ENCODE measurements at places on chromosomes 5 and 9.

DNA sequence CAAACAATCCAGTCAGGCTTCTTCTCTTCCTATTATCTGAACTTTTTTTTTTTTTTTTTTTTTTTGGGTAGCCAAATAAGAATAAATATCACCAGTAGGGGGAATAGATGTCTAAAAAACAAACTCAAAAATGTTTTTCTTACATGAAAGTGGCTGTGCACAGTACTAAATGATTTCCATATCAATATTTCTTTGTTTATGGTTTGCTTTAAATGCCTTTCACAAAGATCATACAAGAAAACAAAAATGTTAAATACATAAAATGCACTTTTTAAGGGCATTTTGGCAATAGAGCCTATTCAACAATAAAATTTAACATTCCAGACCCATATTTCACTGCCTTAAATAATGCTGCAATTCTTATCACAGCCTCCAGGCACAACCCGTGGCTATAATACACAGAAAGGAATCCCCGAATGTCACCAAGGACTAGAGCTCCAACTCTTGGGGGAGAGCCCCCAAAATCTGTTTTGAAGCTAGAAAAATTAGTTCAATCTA is 91.1 kb upstream of the TBCA start:
- DNase-seq, result no peak

DNA sequence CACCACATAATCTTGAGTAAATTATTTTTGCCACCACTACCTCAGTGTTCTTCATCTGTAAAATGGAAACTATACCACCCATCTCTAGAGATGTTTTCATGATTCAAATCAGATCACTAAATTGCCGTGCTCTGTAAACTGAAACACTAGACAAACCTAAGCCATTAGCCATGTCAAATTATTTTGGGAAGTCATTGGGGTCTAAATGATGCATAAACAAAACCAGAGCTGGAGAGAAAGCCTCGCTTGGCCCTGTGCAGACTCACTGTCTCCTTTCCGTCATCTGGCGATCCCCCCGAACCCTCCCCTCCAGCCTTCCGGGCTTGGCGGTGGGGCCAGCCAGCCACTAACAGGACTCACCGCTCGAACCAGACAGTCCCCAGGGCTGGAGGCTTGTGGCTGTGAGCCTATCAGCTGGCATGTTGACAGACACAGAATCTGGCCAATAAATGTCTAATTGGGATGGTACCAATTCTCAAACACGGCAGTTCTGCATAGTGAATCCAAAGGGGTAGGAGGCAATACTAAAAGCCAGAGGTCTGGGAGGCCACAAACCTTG is 256.5 kb downstream of the SEC61B start:
- DNase-seq, result no peak

DNA sequence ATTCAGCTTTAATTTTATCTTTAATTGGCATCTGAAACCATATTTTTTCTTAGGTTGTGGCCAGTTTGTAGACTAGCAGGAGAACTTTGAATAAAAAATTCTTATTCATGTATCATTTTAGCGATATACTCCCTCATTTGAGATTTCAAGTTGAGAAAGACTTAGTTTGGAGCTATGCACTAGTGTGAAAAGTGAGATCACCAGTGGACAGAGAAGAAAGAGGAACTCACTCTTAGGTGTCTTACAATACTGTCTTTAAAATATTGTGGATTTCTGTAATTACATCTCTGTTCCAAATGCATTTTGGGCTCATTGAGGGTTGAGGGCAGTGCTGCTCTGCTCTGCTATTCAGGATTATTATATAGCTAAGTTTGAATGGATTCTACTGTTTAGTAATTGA is 54.7 kb downstream of the NAA35 start:
- DNase-seq, result no peak

GRCh38 chr5:109685916-109686315 is 3.8 kb upstream of the MAN2A1 start:
- DNase-seq, result no peak

DNA sequence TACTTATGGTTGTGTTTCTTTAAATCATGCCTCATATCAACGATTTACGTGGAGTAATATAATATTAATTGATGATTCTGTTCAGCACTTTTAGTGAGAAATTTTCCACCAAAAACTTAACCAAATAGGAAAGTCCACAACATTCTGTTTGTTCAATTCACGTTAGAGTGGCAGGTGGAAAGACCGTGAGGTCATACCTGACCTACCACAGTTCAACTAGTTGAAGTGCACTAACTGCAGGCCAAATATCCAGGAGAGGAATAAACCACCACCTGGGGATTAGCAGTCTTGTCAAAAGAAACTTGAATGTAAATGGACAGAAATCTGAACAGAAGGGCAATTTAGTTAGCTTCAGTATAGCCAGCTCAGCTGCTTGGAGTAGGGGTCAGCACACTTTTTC is 577.7 kb downstream of the KIF4B start:
- no peak for DNase-seq

DNA sequence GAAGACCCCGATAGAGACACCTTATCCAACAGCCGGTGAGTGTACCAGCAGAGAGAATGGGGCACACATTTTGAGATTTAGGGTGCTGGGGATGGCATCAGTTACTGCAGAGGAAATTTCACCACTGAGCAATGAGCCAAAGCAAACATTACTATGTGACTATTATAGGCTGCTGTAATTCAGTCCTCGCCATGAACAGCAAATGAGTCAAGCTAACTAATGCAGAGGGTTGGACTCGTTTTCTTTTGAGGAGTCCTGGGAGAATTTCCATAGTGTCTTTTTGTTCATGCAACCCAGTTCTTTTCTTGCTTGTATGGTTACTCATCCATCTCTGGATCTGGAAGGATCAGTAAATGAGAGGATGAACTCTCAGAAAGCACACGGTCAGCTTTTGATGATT is 323.8 kb downstream of the PSAT1 start:
- DNase-seq, result no peak

- DNase-seq, result no peak
Observed at GRCh38 chr5:37619353-37619752, 220.5 kb downstream of the GDNF start.

GRCh38 chr5:116507051-116507537 is 67.5 kb downstream of the SEMA6A start:
- DNase-seq, result peak; percentile 55

- DNase-seq, result peak; percentile 38
Observed at GRCh38 chr5:173664154-173664526, 47.7 kb upstream of the BOD1 start.

GRCh38 chr5:74617202-74617601 is 23.3 kb downstream of the ENC1 start:
- no peak for DNase-seq

DNA sequence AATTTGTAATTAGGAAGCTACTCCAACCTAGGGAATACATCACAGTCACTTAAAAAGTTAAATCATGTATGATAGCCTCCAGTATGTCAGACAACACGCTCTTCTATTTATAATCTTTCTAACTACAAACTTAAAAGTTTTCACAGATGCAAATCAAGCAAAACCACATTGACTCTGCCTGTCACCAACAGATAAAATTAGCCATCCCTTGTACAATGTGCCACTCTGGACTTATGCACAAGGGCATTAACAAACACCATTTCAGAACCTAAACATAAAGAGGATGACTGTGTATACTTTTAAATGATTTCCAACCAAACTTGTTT is 14.7 kb downstream of the ERP44 start:
- no peak for DNase-seq

DNA sequence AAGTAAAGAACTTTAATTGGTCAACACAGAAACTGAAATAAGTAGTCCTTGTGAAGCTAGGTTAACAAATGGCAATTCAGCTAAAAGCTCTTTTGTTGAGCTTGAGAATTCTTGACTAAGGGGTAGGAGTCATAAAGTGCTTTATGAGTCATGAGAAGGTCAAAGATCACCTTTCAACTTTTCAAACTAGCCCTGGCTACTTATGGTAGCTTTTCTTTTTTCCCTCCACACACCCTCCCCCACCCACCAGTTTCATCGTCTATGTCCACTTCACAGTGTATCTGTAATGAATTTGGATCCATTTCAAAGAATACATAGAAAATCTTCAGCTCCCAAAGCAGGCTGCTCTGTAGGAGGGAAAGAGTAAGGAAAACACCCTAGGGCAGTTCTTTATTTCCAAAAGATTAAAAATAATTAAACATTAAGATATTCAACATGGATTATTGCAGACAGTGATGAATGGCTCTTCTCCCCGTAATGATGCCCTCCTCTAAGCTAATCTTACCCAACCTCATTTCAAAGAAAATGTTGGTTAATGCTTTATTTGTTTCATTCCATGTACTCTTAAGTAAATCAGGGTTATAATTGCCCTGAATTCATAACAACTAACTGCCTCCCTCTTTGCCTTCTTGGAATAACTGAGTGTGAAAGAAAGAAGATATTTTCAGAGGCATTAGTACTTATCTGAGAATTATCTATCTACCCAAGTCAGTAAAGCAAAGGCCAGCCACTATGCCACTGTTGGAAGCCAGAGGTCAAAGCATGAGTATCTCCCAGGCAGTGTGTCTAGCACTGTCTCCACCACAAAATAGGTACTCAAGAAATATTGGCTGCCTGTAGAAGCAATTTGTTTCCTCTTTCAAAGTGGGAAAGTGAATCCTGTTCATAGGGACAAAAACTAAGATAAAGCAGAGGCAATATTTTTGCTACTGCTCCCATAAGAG is 290.6 kb downstream of the PIK3R1 start:
- no peak for DNase-seq

- DNase-seq, result no peak
Observed at GRCh38 chr9:4382722-4383317, 83.0 kb upstream of the GLIS3 start.

- no peak for DNase-seq
Observed at GRCh38 chr9:129704807-129705206, 39.4 kb downstream of the PRRX2 start.

- DNase-seq, result no peak
Observed at GRCh38 chr5:164336906-164337305, 831.5 kb downstream of the MAT2B start.

GRCh38 chr9:104866191-104866590 is 61.8 kb downstream of the ABCA1 start:
- DNase-seq, result no peak

DNA sequence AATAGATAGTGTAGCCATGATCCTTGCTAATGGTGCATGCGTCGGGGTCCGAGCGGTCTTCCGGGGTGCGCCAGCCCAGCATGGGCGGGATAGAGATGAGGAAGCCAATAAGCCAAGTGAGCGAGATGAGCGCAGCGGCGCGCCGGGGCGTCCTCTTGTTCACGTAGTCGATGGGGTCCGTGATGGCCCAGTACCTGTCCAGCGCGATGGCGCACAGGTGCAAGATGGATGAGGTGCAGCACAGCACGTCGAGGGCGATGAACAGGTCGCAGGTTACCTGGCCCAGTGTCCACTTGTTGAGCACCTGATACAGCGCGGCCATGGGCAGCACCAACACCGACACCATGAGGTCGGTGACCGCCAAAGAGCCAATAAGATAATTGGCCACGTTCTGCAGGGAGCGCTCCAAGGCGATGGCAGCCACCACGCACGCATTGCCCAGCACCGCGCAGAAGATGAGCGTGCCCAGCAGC is 1.1 kb downstream of the HTR1A start:
- DNase-seq, result no peak

GRCh38 chr5:150313921-150314716 is 11.4 kb upstream of the ARSI start:
- no peak for DNase-seq

DNA sequence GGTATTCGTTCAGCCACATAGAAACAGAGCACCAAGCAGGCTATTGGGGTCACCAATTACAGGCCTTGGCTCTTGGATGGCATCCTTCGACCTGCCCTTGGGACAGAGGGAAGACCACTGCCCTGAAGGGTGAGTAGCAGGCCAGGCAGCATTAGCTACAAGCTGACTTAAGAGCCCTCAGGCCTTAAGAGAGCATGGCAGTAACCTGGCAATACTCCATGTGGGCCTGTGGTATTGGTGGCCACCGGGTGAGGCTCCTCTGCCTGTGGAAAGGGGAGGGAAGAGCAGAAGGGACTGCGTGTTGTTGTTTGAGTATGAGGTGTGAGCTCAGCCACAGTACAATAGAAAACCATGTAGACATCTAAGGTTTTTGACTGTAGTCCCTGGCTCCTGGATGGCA is 170.6 kb downstream of the MCTP1 start:
- DNase-seq, result no peak

DNA sequence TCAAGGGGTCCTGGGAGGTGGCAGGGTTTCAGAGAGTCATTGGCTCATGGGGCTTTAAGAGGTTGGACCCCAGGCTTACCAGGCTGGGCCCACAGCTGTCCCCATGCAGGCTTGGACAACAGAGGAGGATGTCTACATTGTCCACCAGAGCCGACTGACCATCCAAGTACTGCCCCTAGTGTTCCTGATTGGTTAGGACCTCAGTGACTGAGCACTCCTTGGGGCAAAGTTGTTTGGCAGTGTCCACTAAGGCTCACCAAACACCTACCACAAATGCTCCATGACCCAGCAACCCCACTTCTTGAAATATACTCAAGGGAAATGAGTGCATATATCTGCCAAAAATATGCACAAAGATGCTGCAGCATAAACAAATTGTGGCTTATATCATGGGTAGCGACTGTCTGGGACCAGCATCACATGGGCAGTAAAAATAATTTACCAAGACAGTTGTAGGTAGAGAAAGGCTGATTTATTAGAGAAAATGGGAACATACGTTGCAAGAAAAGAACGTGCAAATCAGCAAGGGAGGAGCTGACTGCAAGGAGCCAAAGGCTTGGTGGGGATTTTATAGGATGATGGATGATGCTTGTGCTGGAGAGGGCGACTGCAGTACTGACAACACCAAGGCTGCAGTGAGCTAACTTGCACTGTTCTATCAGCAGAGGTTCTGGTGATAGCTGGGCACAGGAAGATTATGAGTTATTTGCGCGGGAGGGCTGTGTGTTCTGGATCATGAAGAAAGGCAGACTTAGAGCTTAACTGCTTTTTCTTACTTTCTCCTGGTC is 265.2 kb downstream of the GADD45G start:
- DNase-seq, result no peak

GRCh38 chr5:170446365-170446764 is 57.2 kb upstream of the KCNMB1 start:
- DNase-seq, result no peak

- DNase-seq, result no peak
Observed at GRCh38 chr5:68740226-68740910, 353.4 kb upstream of the SLC30A5 start.

DNA sequence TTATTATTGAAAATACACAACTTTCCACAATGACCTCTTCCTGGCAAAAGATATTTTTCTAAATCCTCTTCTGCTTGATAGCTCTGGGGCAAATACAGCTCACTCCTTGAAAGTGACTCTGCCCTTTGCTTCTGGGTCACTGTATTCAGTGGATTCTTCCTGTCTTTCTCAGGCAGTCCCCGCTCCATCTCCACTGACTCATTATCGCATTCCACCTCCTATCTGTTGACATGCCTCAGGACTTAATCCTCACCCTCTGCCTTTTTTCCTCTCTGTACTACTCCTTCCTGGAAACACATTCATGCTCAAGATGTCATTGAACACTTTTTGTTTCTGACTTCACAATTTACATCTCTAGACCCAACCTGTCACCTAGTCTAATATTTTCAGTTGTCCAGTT is 8.4 kb upstream of the RGS7BP start:
- DNase-seq, result no peak

DNA sequence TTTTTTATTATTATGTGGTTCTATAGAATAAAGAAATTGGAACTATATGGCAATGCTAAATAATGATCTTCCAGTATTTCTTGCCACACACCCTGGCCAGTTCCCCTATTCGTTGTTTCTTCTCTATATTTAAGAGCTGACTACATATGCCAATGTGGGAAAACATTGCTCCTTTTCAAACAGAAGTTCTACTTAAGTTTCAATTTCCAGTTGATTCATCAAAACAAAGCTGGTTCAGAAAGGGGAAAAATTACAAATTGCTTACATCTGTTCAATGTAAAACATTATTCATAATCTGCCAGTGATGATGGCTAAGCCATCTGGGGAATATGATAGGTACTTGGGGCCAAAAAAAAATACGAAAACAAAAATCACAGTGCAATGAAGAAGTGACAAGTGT is 76.9 kb downstream of the ST8SIA4 start:
- no peak for DNase-seq

All from right hindlimb (tissue), 1 donor.